ENCODE measurements at places on chromosomes 3 and 15.

DNA sequence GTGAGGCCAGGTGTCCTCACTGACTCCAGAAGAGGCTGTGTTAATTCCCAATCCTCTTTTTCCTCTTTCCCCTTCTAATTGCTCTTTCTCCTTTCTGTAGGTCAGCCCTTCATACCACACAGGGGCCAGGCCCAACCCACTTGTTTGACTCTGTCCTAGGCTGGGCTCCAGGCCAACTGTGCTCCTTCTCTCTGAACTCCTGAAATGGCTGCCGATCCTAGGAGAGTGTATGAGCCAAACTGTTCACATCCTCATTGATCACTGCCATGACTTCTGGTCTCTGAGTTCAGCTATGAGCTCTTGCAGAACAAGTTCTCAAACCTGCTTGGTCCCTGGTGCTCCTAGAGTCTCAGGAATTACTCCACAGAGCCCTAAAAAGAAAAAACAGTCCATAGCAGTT, 145.1 kb downstream of the VGLL4 start:
- DNase-seq: no peak

GRCh38 chr3:113514265-113514769, 639 bp downstream of the SPICE1 start:
- no peak for DNase-seq

DNA sequence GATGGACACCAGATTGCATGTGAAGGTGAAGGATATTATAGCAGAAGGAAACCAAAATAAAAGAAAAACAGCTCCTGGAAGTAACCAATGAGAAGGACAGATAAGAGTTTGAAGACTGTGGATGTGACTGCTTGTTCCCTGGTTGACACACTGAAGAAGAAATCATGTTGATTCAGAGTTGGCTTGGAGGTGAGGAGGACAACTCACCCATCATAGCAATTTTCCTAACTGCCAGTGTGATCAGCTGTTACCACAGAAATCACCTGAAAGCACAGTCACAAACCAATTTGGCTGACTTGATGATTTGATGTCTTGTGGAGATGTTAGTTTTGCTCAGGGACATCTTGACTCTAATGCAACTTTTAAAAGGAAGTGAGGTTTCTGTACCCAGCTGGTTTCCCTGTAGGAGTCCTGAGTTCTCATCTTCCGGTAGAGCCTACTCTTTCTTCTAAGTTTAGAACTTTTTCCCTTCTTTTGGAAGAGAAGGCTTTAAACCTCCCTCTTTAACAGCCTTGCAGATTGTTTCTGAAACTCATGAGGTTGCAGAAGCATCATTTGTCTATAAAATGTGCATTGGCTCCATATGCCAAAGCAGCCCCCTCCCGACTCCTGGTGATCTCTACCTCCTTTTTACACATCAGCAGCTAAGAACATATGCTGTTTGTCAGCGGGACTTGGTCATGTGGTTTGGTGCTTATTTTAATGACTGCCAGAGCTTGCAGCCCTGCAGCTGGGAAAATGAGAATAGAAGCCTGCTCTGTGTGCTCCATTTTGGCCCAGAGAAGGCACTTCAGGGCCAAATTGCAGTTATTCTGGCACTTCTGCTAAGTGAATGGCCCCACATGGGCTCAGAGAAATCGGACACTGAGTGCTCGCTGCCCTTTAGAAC, 10.3 kb downstream of the ATG7 start:
- no peak for DNase-seq

DNA sequence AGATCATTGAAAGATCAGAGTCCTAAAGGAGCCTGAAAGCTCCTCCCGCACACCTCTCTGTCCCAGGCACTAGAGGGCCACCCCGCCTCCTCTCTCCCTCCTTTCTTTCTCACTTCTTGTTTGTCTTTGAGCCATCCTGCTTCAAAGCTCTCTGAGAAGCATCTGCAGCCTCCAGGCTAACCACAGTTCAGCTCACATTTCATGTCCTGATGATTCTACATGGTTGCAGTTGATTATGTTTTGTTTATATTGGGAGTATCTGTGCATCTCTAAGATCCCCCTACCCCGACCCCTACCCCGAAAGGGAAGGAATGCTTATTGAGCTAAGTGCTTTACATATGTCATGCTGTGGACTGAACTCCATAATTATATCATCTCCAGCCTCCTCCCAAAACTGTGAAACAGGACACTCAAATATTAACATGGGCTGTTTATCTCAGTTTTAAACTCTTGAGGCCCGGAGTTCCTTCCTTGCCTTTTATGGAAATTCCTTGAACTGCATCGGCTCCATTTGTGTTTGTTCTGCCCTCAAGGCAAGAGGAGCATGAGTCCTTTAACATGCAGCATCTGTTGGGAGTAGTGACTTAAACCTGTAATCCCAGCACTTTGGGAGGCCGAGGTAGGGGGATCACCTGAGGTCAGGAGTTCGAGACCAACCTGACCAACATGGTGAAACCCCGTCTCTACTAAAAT, 30.9 kb downstream of the MGLL start:
- DNase-seq: no peak

GRCh38 chr15:100975043-100975442, 55.9 kb downstream of the LRRK1 start:
- DNase-seq: no peak

GRCh38 chr3:194560047-194560446, 73.2 kb downstream of the TMEM44 start:
- no peak for DNase-seq

DNA sequence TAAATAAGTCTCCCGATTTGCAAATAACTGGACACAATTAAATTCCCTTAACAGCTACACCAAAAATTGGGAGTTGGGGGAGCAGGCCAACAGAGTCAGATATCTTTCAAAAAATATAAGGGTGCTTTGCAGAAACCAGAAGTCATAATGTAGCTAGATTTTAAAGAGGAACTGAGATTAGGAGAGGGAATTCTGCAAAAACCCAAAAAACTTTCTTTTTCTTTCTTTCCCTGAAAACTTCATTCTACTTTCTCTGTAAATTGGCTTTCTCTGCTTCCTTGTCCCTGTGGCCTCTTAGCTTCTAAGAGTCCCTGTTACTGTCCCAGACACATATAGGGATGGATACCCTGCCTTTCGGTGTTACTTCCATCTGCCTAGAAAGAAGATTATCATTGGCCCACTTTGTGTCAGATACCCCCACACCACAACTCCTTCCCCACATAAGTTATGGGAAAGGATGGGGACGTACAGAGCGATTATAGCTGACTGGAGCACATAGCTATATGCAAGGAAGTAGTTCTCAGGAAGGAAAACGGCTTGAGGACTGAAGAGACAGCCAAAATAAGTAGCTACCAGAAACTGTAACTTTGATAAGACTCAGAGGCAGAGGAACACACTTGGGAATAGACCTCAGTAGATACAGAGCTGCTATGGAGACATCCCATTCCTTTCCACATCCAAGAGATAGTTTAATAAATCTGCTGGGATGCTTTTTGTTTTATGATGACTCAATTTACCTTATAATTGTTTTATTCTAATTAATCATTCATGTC, 129.1 kb upstream of the TGFBR2 start:
- DNase-seq: no peak

- no peak for DNase-seq
Measured at GRCh38 chr3:150074277-150074676, 103.6 kb upstream of the PFN2 start.

DNA sequence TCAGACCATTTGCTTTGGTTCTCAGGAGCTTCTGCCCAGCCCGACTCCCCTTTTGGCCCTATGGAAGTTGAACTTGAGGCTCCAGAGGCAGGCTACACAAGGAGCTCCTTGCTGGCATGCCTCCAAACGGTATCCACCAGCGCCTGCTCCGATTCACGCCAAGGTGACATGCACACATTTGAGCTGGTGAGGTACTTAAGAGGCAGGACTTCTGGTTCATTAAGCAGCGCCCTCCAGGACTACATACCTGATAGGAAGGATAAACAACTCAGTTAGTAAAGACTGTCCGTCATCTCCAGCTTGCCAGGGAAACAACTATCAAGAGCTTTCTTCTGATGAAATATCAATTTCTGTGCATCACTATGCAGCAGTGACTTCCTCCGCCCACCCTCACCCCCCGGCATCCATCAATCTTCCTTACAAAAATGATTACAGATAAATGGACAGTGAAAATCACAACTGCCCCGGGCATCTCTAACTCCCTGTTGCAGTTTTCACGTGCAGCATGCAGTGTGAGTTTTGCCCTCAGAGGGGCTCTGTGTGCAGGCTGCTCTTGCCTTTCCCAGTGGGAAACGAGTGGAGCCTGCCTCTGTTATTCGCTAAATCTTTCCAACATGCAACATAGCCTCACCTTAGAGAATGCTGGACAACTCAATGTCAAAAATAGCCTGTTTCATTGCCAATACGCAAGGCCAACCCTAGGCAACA, 122.9 kb downstream of the ARRDC4 start:
- DNase-seq: no peak

DNA sequence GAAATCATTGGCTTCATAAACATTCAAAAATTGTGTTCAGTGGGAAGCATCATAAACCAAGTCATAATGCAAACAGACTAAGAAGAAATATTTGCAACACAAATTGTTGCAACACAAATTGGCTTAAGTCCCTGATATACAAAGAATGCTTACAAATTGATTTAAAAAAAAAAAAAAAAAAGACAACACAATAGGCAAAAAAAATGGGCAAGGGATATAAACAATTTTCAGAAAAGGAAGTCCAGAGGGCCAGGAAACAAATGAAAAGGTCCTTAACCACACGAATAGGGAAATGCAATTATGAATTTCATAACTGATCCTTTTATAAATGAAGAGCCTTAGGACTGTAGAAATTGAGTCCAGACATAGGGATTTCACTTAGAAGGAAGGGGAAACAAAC, 98.9 kb downstream of the LRRK1 start:
- DNase-seq: no peak

DNA sequence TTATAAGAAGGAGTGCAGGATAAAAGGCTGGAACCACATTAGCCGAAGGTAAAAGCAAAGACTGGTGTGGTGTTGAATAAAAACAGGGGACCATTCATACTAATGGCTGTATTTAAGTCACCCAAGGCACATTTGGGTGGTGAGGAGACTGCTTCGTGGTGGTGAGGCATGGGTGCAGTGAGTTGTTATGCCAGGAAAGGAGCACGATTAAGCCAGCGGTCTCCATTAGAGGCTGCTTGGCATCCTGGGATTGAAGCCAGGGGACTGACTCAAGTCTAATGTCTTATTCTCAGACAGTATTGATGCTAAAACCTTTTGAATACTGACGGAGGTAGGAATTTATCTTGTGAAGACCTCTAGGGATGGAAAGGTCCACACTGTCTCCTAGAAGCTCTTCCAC, 21.9 kb downstream of the FEM1B start:
- no peak for DNase-seq

- DNase-seq: no peak
Measured at GRCh38 chr3:153242896-153243295, 80.9 kb downstream of the RAP2B start.

DNA sequence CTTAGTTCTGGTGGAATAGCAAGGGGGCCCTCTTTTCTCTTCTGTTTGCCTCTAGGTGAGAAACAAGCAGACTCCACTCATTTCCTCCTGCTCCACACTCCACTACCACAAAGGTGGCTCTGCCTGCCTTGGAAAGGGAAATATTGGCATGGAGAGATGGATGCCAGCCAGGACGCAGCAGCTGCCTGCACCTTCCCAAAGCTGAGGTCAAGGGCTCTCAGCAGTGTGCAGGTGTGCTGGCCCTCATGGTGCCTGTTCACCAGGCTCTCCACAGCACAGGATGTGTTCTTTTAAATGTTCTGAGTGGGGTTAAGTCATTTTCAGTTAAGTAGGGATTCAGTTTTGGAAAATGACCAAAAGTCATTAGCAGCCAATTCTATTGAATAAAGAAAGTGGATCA, 211.2 kb upstream of the STRIT1 start:
- no peak for DNase-seq

DNA sequence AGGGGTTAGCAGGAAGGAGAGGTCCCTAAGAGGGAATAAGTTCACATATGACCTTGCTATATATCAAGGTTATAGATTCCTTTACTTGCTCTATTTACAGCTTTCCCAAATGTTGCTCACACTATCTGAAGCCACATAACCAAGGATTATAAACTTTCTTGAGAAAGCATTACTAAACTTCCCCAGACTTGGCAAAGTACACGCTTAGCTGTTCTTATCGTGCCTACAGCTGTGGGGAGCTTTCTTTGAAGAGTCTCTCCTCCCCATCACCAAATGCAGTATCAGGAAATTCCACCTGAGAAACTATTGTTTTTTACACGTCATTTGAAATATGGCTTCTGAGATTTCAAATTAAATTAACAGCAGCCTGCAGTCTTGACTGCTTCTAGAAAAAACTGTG, 284.5 kb downstream of the CHL1 start:
- no peak for DNase-seq

- DNase-seq: no peak
Measured at GRCh38 chr15:98952381-98952803, 55.2 kb downstream of the PGPEP1L start.

GRCh38 chr3:53347261-53348064, at the start of gene DCP1A:
Gene DCP1A (minus strand): TSS chr3:53347543. CDS start chr3:53347517, 26 bp downstream.
- DNase-seq: peak; percentile 99

GRCh38 chr3:77887611-77888010, 847.7 kb downstream of the ROBO2 start:
- no peak for DNase-seq

DNA sequence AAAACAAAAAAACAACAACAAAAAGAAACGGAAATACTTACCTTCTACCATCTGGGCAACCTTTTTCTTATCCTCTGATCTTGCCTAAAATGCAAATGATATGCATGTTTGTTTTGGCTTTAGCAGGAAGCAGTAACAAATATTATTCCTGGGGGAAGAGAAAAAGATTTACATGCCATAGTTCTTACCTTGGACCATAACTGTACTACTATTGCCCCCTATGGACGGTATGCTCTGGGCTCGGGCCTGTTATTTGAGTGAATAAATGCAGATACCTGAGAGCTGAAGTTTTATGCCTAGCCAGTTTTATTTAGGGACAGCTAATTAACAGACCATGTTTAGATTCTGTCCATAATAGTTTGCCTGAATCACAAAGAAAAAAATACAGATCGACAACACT, 12.6 kb upstream of the STARD5 start:
- no peak for DNase-seq

GRCh38 chr15:73283366-73283962, 85.3 kb downstream of the HCN4 start:
- no peak for DNase-seq

- DNase-seq: no peak
Measured at GRCh38 chr3:195873971-195874370, 34.4 kb downstream of the TNK2 start.

- DNase-seq: no peak
Measured at GRCh38 chr3:12327021-12327420, 38.2 kb downstream of the PPARG start.

- no peak for DNase-seq
Measured at GRCh38 chr3:32398531-32398930, 6.9 kb downstream of the CMTM7 start.

DNA sequence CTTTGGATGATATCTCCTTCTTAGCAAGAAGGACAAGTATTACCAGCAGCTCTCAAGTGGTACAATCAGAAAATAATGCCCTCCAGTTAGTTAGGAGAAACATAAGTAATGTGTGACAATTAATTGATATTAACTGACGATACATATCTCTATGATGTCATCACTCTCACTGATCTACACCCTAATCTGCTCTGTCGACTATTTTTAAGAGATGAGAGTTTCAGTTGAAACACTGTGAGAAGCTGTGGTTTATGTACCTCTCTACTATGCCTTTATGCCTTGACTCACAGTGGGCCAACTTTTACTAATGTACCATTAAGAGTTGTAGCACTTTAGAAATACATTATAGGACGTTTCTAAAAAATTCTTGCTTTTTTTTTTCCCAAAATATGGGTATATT, 8.6 kb downstream of the CEP152 start:
- no peak for DNase-seq

- no peak for DNase-seq
Measured at GRCh38 chr3:111619833-111620232, 24.7 kb upstream of the ZBED2 start.

All from activated CD8-positive, alpha-beta memory T cell treated with anti-CD3 and anti-CD28 coated beads for 24 hours (primary cell).